ENCODE measurements at places on chromosomes 16 and 17.
A peak's percentile ranks its signal among the peaks of the same experiment; 100 is the strongest.

DNA sequence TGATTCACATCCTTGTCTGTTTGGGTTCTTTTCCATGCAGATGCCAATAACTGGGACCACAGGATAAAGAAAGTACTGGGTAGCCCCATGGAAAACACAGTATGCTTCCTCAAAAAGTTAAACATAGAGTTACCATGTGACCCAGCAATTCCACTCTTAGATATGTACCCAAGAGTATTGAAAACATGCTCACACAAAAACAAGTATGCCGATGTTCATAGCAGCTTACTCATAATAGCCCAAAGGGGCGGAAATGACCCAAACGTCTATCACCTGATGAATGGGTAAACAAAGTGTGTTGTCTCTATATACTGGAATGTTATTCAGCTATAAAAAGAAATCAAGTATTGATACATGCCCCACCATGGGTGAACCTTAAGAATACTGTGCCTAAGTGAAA is 55.4 kb downstream of the CYB5B start:
- no peak for DNase-seq

GRCh38 chr16:13994239-13995106 is 74.5 kb downstream of the ERCC4 start:
- no peak for DNase-seq

GRCh38 chr16:50304467-50305440 is 38.4 kb downstream of the ADCY7 start:
- no peak for DNase-seq

- peak; percentile 65 for DNase-seq
Measured at GRCh38 chr17:17141860-17142552, 64.1 kb downstream of the PLD6 start.

Data from kidney capillary endothelial cell (primary cell).